Stimulated activated CD8-positive, alpha-beta memory T cell treated with anti-CD3 and anti-CD28 coated beads, Interleukin-7, amount 100 ng/mL, for 24 hours (primary cell): ENCODE measurements at places on chromosomes 3 and 15.

GRCh38 chr3:40718681-40719080 is 193.9 kb downstream of the ZNF621 start:
- DNase-seq = no peak

DNA sequence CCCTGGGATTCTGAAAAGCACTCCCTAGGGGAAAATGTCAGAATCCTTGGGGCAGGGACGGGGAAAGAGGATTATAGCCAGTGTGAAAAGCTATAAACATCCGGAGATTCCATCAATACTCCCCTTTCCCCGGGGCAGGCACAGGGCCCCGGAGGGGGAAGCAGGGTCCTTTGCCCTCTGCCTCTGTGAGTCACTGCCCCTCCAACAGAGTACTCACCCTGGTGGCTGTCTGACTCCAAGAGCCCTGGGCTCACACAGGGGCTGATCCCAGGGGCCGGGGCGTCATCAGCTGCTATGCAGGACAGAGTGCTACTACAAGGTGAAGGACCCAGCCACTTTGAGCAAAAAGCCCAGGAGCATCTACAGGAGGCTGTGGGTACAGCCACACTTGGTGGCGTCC is 133.0 kb upstream of the PRR20G start:
- no peak for DNase-seq

GRCh38 chr3:58035524-58036255 is 27.5 kb downstream of the FLNB start:
- no peak for DNase-seq

- no peak for DNase-seq
These were observed 463.9 kb downstream of the EPHA3 start for GRCh38 chr3:89571298-89571697.

GRCh38 chr3:49614936-49615335 is 59.2 kb upstream of the APEH start:
- DNase-seq = no peak

DNA sequence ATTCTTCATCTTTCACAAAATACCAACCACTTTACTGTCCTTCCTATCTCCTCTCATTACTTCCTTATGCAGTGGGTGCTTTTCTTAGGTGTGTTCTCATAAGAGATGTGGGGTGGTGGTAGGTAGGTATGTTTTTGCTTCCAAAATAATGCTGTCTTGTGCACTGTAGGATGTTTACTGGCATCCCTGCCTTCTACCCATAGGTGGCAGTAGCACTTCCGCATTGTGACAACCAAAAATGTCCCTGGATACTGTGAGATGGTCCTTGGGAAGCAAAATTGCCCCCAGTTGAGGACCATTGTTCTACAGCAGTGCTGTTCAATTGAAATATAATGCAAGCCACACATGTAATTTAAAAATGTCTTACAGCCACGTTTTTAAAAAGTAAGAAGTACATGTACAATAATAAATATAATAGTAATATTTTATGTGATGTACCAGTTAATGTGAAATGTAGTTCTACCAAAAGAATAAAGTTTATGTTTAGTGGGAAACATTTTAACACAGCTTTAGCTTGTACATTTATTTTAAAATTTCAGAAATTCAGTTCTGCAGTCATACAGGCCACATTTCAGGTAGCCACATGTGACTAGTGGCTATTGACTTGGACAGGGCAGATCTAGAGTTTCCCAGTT is 75.2 kb downstream of the NEO1 start:
- no peak for DNase-seq
